Caki2 (cell line): ENCODE measurements at places on chromosomes 7 and 10.

DNA sequence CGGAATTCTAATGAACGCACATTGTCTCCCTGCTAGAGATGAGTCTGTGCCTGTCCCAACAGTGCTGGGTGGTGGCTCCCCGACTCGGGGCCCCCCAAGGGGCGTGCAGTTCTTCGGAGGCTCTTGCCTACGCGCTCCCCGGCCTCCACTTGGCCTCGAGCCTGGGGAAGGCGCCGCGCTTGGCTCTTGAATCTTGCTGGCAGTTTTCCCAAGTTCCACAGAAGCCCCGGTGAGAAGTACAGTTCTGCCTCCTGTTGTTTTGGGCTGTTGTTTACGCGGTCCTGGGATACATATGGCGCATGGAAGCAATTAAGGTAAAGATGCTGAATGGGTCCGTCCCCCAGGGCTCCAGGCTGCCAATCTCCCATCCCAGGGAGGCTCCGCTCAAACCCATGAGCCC lies 32.6 kb upstream of the UNCX start:
- DNase-seq: no peak

DNA sequence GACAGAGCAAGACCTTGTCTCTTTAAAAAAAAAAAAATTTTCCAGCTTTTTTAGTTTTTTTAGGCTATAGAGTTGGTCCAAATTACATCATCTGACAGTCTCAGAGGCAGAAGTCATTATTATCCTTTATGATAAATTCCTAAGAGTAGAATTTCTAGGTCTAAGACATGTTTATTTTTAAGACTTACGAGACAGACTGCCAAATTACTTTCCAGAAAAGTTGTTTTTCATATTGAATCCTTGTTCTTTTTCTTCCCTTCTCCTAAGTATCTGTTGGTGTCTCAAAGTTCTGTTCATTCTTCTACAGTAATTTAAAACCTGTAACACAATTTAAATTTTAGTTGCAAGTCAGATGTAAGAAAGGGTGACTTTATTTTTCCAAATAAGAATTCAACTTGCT lies 421.4 kb downstream of the GALNT17 start:
- no peak for DNase-seq

- no peak for DNase-seq
Measured at GRCh38 chr7:130490888-130491804, 739 bp upstream of the MEST start.

DNA sequence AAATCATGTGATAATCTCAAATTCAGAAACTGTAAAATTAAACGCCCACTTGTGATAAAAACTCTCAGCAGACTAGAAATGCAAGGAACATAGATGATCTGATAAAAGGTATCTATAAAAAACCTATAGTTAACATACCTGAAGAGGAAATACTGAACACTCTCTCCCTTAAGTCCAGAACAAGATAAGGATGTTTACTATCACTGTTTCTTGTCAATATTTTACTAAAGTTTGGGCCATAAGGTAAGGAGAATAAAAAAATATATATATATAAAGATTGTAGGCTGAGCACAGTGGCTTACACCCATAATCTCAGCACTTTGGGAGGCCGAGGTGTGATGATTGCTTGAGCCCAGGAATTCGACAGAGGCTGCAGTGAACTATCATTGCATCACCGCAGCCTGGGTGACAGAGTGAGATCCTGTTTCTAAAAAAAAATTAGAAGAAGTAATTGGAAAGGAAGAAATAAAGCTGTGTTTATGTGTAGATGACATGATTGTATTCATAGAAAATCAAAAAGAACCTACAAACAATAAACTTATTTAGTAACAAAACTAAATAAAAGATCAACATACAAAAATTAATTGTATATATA lies 28.4 kb downstream of the MPLKIP start:
- no peak for DNase-seq
